Right lobe of liver (tissue), 6 donors: ENCODE measurements at places on chromosomes 11 and 22. TPM values are rescaled to one million over a fixed set of nuclear protein-coding genes. Genes with fewer than 3 reads are reported as not detected.
A peak's percentile ranks its signal among the peaks of the same experiment; 100 is the strongest.

SLC17A6 gene
- total RNA-seq: not detected

SLC43A1 gene
- 98.7 TPM for total RNA-seq

DNA sequence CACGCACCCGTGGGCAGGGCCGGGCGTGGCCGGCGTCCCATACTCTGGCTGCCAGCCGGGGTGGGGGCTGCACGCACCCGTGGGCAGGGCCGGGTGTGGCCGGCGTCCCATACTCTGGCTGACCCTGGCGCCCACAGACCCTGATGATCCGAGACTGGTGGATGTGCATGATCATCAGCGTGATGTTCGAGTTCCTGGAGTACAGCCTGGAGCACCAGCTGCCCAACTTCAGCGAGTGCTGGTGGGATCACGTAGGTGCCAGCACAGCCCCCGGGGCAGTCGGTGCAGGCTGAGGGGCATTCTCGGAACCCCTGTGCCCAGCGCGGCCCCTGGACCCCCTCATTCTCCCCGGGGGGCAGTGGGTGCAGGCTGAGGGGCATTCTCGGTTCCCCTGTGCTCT is 19.0 kb downstream of the RNH1 start:
- H3K4me1 ChIP-seq: no peaks in the 10 kb centered on the region
- DNase-seq: no peak
- H3K4me3 ChIP-seq: no peak overlapping the region

GRCh38 chr11:17852246-17852645 is 117.7 kb downstream of the KCNC1 start:
- no peaks in the 10 kb centered on the region for H3K36me3 ChIP-seq
- no peaks in the 10 kb centered on the region for H3K27me3 ChIP-seq
- no peaks in the 10 kb centered on the region for H3K4me1 ChIP-seq
- no peak overlapping the region for H3K4me3 ChIP-seq
- no peak for DNase-seq

- no peaks in the 10 kb centered on the region for H3K36me3 ChIP-seq
- H3K27ac ChIP-seq: no peak overlapping the region
- no peak overlapping the region for H3K4me3 ChIP-seq
- H3K27me3 ChIP-seq: no peaks in the 10 kb centered on the region
- DNase-seq: no peak
Measured at GRCh38 chr11:28400331-28401100, 292.3 kb downstream of the METTL15 start.

DNA sequence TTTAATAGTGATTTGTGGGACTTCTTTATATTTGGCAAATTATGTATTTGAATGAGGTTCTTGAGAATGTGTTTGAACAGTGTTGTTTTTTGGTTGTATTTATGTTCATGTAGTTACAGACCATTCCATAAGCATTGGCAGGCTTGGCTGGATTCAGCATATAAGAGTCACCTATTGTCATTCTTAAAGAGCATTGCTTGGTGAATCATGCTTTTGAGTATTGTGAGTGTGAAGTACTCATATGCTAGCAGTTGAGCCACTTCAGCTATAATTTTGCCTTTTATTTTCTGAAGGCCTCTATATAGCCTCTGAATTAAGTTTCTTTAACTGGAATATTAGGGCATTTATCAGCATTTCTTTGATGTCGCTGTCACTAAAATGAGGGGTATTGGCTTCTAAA is 110.0 kb upstream of the GAL start:
- no peaks in the 10 kb centered on the region for H3K36me3 ChIP-seq
- H3K27ac ChIP-seq: no peak overlapping the region
- H3K4me3 ChIP-seq: no peak overlapping the region
- H3K27me3 ChIP-seq: no peaks in the 10 kb centered on the region

CCDC157 gene
- total RNA-seq: 0.54 TPM

MIAT gene
- 3.2 TPM for total RNA-seq

SCN2B gene
- total RNA-seq: not detected

GRCh38 chr11:103042161-103042560 is 49.8 kb downstream of the DCUN1D5 start:
- H3K4me1 ChIP-seq: no peaks in the 10 kb centered on the region
- H3K27ac ChIP-seq: no peak overlapping the region
- no peaks in the 10 kb centered on the region for H3K27me3 ChIP-seq
- no peak overlapping the region for H3K4me3 ChIP-seq
- no peak for DNase-seq

DNA sequence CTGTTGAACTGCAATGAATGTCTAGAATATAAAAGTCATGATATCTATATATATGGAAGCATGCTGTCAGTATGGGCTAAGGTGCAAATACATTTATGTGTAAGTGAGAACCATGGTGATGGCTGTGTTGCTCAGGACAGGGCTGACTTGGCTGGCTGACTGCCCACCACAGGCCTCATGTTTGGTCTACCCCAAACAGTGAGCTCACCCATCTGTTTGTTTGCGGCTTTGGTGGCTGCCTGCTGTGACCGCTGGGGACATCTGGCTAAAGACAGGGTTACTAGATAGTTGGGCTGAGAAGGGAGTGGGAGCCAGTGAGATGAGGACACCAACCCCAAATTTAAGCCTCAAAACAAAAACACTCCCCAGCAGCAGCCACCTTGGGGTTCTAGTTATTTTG is 6.3 kb downstream of the CD44 start:
- no peak overlapping the region for H3K27ac ChIP-seq
- H3K36me3 ChIP-seq: no peaks in the 10 kb centered on the region
- DNase-seq: no peak
- H3K27me3 ChIP-seq: no peaks in the 10 kb centered on the region

- H3K27me3 ChIP-seq: no peaks in the 10 kb centered on the region
- H3K36me3 ChIP-seq: no peaks in the 10 kb centered on the region
- no peak for DNase-seq
- H3K4me3 ChIP-seq: no peak overlapping the region
- no peak overlapping the region for H3K27ac ChIP-seq
Measured at GRCh38 chr11:35042224-35042623, 96.7 kb upstream of the CD44 start.

- H3K27ac ChIP-seq: no peak overlapping the region
- H3K36me3 ChIP-seq: no peaks in the 10 kb centered on the region
- no peak overlapping the region for H3K4me3 ChIP-seq
- H3K27me3 ChIP-seq: no peaks in the 10 kb centered on the region
Measured at GRCh38 chr22:41338614-41339212, 37.4 kb downstream of the ZC3H7B start.

DNA sequence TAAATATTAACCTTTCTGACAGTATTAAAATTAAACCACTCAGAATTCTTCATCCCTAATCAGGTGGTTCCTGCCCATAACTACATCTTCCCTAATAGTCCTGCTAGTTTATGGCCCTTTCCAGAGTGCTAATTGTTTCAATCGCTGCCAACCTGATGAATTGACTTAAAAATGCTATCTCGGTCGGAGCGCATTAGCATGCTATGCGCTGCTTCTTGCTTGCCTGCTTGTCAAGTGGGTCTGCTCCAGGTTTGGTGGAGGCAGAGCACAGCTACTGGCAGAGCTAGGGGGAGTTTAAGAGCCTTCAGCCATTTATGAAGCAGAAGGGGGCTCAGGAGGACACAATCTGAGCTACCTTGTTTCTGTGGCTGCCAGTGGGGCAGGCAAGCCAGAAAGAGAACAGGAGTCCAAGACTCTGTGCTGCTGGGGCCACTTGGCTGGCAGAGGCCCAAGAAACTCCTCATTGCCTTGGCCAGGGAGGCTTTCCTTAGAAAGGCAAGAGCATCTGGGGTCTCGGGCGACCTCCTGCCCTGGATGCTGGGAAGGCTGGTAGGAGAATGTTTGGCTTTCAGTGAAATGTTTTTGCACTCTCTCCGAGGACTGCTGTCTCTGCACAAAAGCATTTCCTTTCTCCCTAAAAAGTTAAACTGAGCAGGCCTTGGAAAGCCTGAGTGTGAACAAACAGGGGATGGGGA is 62.1 kb upstream of the PHOX2A start:
- H3K4me1 ChIP-seq: no peaks in the 10 kb centered on the region
- no peak for DNase-seq
- no peak overlapping the region for H3K27ac ChIP-seq
- no peaks in the 10 kb centered on the region for H3K27me3 ChIP-seq

- DNase-seq: no peak
- no peaks in the 10 kb centered on the region for H3K36me3 ChIP-seq
- H3K27ac ChIP-seq: no peak overlapping the region
- H3K4me3 ChIP-seq: no peak overlapping the region
- no peaks in the 10 kb centered on the region for H3K27me3 ChIP-seq
Measured at GRCh38 chr22:46031557-46031956, 54.6 kb upstream of the WNT7B start.

DNA sequence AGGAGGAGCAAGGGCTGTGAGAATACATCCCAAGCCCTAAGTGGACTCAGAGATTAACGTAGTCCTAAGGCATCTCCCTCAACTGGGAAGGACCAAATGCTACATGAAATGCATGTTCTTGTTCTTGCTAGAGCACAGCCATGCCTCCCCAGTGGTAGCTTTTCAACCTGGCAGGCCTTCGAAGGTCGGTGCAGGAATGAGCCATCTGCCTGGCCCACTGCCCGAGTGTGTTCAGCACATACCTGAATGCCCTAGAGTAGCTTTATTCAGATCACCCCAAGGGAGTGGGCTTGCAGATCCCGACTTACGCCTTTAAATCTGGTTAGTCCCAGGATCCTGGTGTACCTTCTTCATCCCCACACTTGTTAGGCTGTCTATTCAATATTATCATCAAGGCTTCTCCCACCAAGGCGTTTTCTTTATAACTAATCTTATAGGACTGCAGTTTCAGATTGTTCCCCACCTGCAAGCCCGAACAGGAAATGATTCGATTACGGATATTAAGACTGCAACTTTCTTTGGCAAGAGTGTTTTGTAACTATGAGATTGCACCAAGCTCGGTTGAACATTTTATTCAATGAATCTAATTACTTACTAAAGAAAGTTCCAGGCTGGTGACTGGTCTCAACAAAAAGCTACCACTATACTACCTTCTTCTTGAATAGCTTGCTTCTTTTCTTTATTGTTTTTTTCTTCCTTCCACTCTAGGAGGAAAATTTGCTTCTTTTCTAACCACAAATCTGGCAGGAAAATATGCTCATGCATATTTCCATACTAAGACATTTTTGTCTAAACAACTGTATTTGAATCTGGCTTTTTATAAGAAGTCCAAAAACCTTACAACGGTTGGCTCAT is 115.6 kb downstream of the SGSM3 start:
- H3K27ac ChIP-seq: no peak overlapping the region
- H3K4me3 ChIP-seq: no peak overlapping the region
- peak; percentile 40 for DNase-seq
- no peaks in the 10 kb centered on the region for H3K27me3 ChIP-seq
- no peaks in the 10 kb centered on the region for H3K36me3 ChIP-seq
- no peaks in the 10 kb centered on the region for H3K4me1 ChIP-seq

CEP57 gene
- total RNA-seq: 37.7 TPM

DNA sequence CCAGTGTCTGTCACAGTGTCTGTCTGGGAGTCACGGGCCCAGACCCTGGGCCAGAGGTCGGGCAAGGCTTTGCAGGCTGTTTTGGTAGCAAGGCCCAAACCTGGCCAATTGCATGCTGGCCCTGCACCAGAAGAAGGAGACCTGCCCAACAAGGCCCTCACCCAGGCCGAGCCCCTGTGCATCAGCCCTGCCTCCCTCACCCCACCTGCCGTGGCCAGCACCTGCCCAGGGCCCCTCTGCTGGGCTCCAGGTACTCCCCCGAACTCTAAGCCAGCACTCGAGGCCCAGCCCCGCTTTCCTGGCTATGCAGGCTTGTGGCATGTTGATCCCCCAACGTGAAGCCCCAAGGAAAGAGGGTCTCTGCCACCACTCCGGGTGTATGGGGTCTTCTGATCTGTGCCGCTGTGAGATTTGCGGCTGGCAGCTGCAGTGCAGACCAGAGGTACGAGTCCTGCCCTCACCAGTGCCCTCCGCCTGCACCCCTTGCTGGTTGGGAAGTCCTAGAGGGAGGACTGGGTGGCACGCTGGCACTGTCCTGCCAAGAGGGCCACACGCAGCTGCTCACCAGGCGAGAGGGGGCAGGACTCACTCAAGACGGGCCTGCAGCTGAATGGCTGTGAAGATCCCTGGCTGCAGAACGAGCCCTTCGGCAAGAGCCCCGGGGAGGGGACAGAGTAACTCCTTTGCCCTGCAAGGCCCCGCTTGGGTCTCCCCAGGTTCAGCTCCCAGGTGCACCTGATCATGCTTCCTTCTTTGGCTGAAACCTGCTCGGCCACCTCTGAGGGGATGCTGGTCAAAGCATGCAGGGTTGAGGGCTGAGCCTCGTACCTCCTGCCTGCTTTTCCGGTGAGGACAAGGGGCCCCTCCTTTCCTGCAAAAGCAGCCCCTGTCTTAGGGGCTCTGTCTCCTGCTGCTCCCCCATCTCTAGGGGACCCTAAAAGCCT is 6.7 kb upstream of the SEPTIN5 start:
- no peak for DNase-seq
- H3K27me3 ChIP-seq: no peaks in the 10 kb centered on the region
- H3K36me3 ChIP-seq: no peaks in the 10 kb centered on the region
- H3K4me1 ChIP-seq: no peaks in the 10 kb centered on the region
- no peak overlapping the region for H3K27ac ChIP-seq
- no peak overlapping the region for H3K4me3 ChIP-seq

- H3K36me3 ChIP-seq: no peaks in the 10 kb centered on the region
- peak overlapping the region; percentile 86 for H3K4me3 ChIP-seq
- H3K4me1 ChIP-seq: no peaks in the 10 kb centered on the region
- H3K27me3 ChIP-seq: no peaks in the 10 kb centered on the region
Measured at GRCh38 chr22:31496735-31497146, 405 bp downstream of the SFI1 start.

DNA sequence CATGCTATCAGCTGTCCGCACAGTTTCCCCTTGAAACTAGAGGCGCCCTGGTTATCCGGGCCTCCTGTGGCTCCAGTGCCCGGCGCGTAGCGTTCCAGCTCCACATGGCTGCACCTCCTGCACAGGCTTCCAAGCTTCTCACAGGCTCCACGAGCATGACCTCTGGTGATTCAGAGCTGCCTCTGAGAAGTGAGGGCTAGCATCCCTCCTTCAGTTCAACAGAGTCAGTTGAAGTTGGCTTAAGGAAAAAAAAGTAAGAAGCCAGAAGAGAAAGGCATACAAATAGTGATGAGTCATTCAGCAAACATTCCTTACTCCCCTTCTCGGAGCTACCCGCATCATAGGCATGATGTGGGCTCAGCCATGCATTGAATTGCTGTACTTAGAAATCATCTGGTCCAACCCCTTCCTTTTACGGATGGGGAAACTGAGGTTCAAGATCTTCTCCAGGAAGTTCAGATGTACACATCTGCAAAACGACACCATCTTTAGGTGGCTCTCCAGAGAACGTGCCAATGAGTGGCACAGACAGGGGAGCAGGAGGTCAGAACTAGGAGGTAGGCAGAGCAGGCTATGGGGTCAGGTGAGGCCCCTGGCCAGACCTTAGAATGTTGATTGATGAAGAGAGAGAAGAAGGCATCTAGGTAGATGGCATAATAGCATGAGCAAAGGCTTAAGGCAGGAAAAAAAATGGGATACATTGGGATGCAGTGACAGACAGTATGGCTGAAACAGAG is 216.3 kb upstream of the TBCEL start:
- no peak overlapping the region for H3K4me3 ChIP-seq
- H3K27ac ChIP-seq: no peak overlapping the region
- no peaks in the 10 kb centered on the region for H3K36me3 ChIP-seq
- no peaks in the 10 kb centered on the region for H3K27me3 ChIP-seq
- no peaks in the 10 kb centered on the region for H3K4me1 ChIP-seq
- DNase-seq: no peak
